ENCODE measurements at places on chromosomes 3 and 15. TPM values are rescaled to one million over a fixed set of nuclear protein-coding genes. Genes with fewer than 3 reads are reported as not detected.

The CLEC3B gene
- 48.6 TPM for total RNA-seq

The RTP1 gene
- total RNA-seq: not detected

The SPTBN5 gene
- 2.4 TPM for total RNA-seq

The GOLGA8T gene
- total RNA-seq: 1.1 TPM

The MESP2 gene
- total RNA-seq: 0.21 TPM

The NPAP1 gene
- not detected for total RNA-seq

The MAN2A2 gene
- 119 TPM for total RNA-seq

The CCR2 gene
- total RNA-seq: 0.74 TPM

The CHRNA7 gene
- total RNA-seq: 2.0 TPM

The TRPC1 gene
- total RNA-seq: 11.7 TPM

The A4GNT gene
- total RNA-seq: not detected

The CP gene
- 1.3 TPM for total RNA-seq

The GRAMD1C gene
- 1.0 TPM for total RNA-seq

The USF3 gene
- total RNA-seq: 14.5 TPM

The AMIGO3 gene
- total RNA-seq: not detected

The ABHD6 gene
- 5.5 TPM for total RNA-seq

The IL5RA gene
- total RNA-seq: 0.23 TPM

The MUC20 gene
- 5.4 TPM for total RNA-seq

The CADM2 gene
- total RNA-seq: 2.4 TPM

The PRR20G gene
- not detected for total RNA-seq

The NR2E3 gene
- total RNA-seq: 0.12 TPM

The C3orf85 gene
- total RNA-seq: not detected

The BAHD1 gene
- 12.1 TPM for total RNA-seq

The ST8SIA2 gene
- total RNA-seq: 10.0 TPM

The LNP1 gene
- 3.7 TPM for total RNA-seq

The IFT57 gene
- 29.3 TPM for total RNA-seq

The C3orf70 gene
- total RNA-seq: 1.7 TPM

The PLSCR1 gene
- total RNA-seq: 20.4 TPM
